AG09309 (cell line): ENCODE measurements at places on chromosomes 16 and 17.

DNA sequence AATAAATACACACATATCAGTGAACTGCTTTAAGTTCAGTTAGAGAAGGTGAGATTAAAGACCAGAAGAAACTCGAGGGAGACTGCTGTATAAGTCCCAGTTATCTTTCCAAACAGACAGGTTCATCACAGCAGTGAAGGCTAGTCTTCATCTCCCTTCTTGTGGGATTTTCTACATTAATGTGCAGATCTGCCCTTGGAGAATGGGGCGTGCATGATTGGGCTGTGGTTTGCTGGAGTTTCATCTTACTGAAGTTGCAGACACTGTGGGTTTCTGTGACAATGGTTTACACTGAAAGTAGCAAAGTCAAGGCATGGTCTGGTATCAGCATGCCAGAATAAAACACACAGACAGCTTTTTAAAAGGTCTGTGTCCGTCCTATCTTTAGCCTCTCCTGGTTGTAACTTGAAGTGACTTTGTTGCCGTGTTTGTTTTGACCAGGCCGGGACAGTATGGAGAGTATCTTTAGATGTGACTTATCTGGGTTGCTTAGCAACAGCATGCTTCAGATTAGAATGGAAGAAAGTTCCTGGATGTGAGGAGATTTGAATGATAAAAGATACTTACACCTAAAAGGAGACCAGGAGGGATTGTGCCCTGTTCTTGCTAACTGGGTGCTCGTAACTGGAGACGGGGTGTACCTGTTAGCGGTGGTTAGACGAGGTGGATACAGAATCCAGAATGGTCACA lies 16.1 kb downstream of the NAA60 start:
- DNase-seq = no peak

- DNase-seq = no peak
Measured at GRCh38 chr17:80847496-80848230, 144.0 kb upstream of the CHMP6 start.

GRCh38 chr17:75271233-75271954 lies 363 bp upstream of the MIF4GD start:
- no peak for DNase-seq

- DNase-seq = no peak
Measured at GRCh38 chr17:39688945-39689344, 1.1 kb upstream of the PGAP3 start.

DNA sequence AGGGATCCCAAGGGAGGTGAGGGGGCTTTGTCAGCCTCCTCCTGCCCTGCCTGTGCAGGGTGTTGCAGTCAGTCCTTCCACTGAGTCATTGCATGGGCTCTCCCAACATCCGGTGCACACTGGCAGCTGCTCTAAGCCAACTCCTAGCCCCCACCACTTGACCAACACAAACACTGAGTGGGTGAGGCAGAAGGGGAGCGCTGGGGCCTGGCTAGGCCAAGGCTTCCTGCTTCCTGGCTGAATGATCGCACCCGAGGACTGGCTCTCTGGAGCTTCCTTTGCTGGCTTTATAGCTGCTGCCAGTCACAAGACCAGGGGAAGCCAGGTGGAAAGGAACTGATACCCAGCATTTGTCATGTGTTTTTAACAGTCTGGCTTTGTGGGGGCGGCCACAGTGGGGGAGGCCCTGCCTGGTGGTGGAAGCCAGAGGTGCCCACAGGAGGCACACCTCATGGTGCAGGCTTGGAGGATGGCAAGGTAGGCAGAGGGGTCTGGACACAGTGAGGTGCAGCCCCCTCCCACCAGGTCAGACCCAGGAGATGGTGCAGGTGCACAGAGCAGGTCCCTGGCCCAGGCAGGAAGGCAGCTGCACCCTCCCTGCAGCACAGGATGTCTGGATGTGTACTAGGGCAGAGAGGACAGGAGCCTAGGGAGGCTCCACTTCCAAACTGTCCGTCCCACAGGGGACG lies 6.8 kb downstream of the MPG start:
- peak; percentile 83 for DNase-seq

DNA sequence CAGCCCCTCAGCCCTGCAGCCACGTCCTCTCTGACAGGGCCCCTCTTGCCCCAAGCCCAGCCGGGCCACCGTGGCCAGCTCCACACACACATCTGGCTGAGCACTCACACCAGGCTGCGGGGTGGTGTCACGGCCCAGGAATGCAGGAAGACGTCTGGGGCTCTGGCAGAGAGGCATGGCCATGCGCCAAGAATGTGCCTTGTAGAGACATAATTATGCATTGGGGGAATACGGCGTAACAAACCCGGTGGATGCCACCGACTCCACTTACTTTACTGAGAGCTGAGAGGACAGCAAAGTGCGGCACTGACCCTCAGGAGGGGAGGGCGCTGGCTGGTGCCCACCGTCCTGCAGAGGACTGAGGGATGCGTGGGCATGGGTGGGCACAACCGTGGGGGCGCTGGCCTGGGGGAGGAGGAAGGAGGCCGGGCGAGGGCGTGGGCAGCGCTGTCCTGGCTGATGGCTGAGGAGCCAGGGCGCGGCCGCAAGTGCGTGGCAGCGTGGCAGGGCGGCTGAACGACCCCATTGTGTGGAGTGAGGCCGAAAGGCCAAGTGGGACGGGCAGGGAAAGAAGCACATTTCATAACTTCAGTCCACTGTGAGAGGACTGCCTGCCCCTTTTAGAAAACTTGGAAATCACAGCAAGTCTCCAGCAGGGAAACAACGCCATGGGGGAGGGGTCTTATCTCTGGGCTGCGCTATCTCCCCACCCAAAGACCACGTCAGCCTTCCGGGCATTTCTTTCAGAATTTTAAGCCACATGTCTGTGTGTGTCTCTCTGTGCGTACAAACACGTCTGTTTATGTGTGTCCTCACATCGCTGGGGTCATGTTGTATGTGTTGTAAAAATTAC lies 30.6 kb downstream of the METRNL start:
- DNase-seq = peak; percentile 93

DNA sequence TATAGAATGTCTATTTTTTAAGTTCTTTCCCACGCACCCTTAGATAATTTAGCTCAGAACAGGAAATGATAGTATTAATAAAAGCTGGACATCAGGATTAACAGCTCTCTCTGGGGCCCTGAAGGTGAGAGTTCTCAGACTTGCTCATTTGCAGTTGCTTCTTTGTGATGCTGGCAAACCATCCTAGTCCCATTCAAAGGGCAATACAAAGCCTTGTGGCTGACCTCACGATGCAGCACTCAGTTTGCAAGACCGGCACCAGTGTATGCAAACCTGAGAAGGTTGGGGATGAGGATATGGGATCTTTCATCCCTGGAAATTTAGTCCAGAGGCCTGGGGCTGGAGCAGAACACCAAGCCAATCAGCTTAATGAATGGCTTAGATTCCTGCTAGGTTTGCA lies 29.3 kb downstream of the STH start:
- no peak for DNase-seq

DNA sequence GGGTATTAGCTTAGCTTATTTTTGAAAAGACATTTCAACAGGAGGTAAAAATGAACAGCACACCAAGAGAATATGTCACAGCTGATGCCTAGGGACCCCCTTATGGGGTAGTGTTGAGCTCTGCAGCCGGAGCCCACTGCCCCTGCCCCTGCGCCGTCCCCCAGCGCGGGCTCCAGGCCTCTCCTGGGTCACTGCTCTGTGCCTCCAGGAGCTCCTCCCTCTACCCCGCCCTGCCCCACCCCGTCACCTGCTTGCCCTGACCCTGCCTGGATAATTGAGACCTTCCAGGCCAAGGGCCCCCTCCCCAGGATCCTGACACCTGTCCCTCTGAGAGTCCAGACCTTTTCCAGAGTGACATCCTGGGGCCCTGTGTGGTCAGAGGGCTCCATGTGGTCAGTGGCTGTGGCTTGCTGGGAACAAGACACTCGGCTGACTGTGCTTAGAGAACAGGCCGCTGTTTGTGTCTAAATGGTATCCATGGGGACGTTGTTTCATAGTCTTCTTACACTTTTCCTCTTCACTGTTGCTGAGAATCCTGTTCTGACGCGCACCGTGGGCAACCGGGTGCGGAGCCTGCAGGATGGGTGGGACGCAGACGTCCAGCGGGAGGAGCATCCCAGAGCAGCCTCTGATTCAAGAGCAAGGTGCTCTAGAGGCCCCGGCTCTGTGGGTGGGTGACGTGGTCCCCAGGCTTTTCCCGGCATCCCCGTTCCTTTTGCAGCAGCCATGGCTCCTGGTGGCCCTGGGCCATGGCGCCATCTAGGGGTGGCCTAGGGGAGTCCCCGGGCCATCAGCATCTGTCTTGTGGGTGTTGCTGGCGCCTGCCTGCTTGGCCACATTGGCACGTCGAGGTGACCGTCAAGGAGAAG lies 20.0 kb upstream of the WFIKKN1 start:
- DNase-seq = no peak

DNA sequence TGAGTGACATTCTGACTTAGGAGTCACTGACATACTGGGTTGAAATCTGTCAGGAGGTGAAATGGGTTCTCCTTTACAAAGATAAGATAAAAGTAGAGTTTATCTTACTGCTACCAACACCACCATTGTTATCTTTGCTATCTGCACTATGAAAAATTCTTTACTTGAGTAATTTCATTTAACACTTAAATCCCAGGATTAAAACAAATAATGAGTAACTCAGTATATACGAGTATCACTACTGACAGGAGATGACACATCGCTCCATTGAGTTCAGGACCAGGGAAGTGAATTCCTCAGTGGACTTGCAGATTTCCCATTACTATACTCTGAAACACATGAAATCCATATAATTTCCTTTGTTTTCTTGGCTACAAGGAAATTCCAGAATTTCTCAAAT lies 242.1 kb upstream of the NLRP1 start:
- no peak for DNase-seq
